ENCODE measurements at places on chromosomes 2 and 18.

GRCh38 chr18:13565228-13565627 is 161.1 kb downstream of the FAM210A start:
- no peak for DNase-seq

DNA sequence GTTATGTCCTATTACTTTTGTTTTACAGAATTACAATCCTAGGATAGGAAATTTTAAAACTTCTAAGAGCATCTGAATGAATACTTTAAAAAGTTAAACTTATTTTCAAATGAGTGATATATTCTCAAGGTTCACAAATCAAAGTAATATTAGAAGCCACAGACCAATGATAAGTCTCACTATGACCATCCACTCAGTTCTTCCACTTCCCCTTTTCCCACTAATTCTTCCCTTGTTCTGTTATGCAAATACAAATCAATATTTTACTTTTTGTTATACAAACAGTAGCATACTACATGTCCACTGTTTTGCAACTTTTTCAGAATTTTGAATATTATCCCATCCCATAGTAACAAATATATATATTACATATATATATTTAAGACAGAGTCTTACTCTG is 20.2 kb downstream of the USP37 start:
- DNase-seq: no peak

DNA sequence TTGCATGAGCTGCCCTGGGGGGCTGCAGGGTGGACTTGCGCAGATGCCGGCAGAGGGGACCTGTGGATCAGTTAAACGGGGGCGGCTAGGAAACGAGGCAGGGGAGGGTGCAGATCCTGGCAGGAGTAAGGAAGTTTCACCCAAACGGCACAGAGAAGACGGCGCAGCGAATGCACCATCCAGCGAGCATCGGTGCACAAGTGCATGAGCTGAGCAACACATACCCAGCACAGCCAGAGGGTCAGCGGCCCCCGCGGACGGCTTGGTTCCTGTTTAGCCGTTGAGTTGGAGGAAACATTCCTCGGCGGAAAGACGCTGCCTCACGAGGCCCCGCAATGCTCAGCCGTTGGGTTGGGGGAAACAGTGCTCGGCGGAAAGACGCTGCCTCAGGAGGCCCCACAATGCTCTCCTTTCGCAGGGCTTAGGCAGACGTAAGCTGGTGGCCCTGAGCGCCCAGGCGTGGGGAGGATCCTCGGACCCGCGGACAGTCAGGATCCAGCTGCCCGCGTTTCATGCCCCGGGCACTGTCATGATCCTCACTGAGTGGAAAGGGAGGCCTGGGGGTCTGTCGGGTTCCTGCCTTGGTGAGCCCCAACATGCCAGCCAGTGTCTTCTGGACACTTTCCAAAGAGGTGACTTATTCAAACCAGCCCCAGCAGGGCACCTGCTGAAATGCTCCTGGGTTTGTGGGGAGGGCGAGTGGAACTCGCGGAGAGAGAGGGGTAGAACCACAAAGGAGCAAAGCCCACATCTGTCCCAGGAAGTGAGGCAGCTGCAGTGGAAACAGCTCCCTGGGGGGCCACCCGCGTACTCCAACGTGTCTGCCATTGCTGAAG is 86.3 kb downstream of the NDUFA10 start:
- DNase-seq: no peak

DNA sequence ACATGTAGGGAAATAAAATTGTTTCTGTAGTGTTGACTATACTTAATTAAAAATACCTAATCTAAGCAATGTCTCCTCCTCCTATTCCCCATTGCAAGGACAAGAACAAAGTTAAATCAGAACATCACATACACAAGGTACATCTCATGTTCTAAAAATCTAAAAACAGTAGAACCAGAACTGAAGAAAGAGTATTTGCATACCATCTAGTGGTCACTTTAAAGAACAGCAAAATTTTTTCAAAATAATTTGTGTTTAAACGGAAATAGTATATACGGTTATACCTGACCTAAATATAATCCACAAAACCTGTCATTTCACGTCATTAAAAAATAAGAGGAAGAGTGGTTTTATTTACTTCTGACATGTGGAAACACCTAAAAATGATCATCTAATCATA is 294.3 kb upstream of the KCNH7 start:
- peak; percentile 16 for DNase-seq

All from SHP77 (cell line).